Inflammatory macrophage treated with lipopolysaccharide for 1 hour (primary cell): ENCODE measurements at places on chromosomes 5 and 9.

GRCh38 chr9:16043756-16044578 lies 491.1 kb downstream of the CCDC171 start:
- DNase-seq: no peak

DNA sequence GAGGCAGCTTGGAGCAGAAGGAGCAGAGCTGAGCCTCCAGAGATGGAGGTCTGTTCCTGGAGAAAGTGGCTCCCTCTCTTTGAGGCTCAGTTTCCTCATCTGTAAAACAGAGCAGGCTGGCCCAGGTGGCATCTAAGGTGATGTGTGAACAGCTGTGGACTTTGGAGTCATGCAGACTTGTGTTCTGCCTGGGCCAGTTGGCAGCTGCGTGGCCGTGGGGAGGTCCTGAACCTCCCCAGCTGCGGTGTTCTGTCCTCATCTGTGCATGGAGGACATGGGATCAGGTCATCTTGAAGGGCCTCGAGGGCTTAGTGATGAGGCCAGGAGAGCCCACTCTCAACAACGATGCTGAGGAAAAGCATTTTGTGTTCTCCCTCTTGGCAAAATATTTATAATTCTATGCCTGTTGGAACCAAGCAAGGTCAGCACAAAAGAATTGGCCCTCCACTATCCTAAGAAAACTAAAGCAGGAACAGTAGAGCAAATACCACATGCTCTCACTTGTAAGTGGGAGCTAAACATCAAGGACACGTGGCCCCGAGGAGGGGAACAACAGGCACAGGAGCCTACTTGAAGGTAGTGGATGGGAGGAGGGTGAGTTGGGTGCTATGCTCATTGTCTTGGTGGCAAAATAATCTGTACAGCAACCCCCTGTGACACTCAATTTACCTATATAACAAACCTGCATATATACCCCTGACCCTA lies 63.2 kb upstream of the COL15A1 start:
- no peak for DNase-seq

DNA sequence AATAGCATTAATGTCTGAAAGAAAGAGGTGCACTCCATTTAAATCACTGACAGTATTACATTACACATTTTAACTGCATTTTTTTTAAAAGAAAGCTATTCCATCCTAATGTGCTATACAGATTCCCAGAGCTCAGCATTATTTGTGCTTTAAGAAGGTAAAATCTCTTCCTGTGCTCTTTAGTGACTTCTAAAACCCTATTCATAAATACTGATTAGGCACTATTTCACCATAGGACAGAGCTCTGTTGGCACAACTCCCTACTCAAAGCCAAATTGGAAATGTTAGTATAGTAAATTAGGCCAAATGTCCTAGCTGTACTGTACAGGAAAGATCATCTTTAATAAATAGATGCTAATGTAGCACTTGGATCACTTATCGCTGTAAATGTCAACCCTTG lies 262.5 kb downstream of the TUSC1 start:
- no peak for DNase-seq

- peak; percentile 74 for DNase-seq
These were observed 19.2 kb upstream of the CD180 start for GRCh38 chr5:67215519-67216471.

DNA sequence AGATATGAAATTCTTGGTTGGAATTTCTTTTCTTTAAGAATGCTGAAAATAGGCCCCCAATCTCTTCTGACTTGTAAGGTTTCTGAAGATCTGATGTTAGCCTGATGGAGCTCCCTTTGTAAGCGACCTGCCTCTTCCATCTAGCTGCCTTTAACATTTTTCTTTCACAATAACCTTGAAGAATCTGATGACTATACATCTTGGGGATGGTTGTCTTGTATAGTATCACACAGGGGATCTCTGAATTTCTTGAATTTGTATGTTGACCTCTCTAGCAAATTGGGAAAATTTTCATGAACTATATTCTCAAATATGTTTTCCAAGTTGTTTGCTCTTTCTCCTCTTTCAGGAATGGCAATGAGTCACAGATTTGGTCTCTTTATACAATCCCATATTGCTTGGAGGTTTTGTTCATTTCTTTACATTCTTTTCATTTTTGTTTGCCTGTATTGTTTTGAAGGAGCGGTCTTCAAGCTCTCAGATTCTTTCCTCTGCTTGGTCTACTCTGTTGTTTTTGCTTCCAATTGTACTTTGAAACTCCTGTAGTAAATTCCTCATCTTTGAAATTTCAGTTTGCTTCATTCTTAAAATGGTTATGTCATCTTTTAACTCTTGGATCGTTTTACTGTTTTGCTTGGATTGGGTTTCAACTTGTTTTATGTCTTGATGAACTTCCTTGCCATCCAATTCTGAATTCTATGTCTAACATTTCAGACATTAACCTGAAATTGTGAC lies 245.2 kb upstream of the TARS1 start:
- no peak for DNase-seq

GRCh38 chr5:9544056-9544455 lies 1.8 kb downstream of the SEMA5A start:
- no peak for DNase-seq

DNA sequence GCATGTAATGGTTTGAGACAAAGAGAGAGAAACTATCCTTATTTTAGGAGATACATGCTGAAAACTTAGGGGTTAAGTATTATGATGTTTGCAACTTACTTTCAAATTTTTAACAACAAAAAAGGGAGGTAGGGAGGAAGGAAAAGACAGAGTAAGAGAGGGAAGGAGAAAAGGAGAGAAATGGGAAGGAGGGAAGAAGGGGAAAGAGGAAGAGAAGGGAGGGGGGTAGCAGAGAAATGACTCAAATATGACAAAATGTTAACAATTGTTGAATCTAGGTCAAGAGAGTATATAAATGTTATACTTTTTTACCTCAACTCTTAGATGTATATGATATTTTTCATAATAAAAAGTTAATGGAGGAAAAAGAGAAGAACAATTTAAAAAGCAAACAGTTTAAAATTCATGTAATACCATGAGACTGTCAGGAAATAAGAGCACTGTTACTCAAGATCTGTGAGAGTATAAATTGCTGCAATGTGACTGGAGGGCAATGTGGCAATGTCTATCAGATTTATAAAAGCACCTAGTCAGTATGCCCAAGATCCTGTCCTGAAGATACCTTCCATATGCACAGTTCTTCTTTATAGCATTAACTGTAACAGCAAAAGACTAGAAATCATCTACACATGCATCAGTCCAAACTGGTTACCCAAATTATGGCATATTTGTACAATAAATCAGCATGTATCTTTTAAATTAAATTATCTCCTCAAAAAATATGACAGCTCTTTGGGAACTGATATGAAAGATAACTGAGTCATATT lies 16.3 kb downstream of the FBXW11 start:
- peak; percentile 45 for DNase-seq

DNA sequence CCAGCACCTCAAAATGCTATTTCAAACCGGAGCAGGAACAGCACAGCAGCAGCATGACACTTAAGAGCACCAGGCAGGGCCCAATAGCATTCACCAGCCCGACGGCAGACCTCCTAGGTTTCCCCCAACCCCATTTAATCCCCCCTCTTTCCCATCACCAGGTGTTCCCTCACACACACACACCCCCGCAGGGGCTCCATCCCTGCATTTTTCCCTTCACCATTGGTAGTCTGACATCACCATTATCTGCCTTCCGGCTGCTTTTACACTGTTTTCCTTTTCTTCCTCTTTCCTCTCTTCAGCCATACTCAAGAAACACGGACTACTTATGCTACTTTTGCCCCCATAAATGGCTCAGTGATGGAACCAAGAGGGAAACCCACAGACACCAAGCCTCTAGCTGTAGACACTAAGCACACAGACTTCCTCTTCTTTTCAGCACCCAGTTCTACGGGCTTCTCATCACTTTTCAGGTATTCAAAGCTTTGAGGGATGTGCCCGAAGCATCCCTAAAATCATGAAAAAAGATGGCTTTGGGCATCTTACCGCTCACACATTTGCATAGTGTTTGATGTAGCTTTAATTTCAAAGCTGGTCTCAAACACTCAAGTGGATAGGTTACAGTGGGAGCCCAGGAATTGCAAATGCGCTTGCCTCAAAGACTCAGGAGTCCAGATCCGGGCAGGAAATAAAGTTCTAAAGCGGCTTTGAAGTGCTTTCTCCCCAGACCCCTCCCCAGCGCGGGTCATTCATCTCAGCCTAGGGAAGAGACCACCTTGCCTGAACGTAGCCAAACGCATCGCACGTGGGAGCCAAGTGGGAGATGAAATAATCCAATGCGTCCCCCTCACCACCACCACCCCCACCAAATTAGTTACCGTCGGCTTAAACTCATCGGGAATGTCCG lies 141.5 kb downstream of the TSSK1B start:
- DNase-seq: no peak

DNA sequence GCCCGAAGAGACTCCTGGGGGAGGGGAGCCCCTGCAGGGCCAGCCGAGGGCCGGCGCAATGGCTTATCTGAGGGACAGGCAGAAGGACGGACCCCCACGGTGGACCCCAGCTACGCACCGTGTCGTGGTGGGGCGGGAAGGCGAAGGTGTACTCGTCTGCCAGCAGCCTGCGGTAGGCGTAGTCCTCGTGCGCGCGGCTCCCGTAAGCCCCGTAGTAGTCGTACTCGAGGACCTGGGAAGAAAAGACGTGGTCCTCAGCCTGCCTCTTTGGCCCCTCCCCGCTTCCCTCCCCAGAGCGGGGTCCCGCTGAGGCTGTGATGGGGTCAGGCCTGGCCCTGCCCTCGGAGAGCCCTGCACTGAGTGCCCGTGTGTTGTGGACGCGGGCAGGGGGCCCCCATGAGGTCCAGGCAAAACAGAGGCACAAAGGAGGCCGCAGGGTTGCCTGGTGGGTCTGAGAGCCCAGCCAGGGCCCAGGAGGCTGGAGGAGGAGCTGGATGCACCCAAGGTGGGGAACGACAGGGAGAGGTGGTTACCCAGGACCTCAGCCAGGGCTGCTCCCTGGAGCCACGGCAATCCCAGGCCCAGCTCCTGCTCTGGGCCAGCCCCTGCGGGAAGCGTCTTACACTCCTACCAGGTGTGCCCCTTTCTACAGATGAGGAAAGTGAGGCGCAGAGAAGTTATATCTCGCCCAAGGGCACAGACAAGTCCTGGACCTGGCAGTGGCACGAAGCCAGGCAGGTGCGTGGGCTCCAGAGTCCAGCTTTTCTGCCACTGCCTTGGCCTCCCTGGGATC lies 35.2 kb downstream of the SARDH start:
- DNase-seq: no peak

DNA sequence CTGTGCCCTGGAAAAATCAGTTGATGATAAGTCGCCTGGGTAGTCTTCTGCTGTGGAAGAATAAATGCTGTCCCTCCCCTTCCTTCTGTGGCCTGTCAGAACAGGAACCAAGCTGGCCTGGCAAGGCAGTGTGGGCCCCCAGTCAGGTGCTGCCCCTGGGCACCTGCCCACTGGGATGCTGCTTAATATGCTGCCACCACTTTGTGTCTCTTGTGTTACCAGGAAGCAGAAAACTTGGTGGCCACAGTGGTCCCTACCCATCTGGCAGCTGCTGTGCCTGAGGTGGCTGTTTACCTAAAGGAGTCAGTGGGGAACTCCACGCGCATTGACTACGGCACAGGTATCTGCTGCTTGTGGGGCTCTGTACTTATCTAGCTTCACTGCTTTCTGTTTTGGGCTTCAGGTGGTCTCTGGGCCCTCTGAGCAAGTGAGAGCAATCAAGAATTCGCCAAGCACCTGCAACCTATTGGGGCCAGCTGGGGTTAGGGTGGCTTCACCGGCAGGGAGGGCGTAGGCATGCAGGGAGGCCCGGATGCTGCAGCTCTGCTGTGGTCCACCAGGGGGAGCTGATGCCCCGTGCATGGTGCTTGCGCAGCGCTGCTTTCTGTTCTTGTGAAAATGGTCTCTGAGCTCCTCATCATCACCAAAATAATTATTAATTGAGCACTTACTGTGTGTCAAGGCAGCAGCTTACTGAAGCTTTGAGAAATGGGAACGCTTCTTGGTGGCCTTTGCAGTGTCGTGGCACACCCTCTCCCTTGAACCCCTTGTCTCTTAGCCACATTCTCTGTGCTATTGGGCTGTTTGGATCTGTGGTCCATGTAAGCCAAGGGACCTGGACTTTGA lies 20.3 kb downstream of the PTPA start:
- peak; percentile 47 for DNase-seq

DNA sequence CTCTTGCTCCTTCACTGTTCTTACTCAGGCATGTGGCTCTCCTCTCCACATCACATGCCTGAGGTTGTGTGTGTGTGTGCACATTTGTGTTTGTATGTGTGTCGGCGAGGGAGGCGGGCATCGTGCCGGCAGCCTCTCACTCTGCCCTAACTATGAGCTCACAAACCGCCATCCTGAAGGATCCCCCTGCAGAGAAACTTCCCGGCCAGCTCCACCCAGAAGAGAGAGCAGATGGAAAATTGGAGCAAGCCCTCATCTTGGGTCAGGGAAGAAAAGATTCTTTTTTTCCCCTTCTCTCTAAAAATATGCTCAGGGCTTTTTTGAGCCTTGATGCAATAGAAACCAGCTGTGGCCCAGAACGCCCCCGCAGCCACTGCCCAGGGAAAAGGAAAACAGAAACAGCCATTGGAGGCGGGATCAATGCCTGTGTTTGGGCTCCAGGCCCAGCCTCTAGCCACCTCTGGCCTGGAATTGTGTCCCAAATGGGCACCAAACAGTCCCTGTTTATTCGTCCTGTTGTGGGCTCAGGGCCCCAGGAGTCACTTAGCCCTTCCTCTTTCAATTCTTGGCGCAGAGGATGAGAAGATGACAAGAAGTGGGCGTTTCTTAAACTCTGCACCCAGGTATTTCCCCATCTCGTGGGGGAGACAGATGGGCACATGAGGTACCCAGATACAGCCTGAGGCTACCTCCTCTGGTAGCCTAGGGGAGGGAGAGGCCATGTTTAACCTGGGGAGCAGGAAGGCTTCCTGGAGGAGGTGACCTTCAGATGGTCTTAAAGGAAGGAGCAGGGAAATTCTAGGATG lies 151.5 kb downstream of the RGS3 start:
- peak; percentile 78 for DNase-seq

DNA sequence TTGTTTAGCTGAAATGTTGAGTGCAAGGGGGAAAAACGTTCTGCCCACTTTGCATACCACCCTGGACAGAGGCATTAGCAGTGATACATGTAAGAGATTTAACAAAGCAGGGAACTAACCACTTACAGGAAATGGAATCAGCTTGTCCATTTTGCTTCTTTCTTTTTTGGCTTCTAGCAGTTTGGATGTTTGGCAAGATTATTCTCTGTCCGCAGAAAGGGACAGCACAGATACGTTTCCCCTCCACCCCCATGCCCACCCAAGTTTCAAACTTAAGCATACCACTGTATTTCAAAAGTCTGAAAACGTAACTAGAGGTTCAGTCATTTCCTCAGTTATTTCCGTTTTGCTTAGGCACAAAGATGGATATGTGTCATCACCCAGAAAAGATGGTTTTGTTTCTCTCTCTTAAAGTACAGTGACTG lies 118.4 kb downstream of the GDNF start:
- DNase-seq: peak; percentile 55

- DNase-seq: peak; percentile 50
These were observed 336.3 kb downstream of the RASEF start for GRCh38 chr9:82726424-82727276.
